ENCODE measurements at places on chromosomes 1 and 21. TPM values are rescaled to one million over a fixed set of nuclear protein-coding genes. Genes with fewer than 3 reads are reported as not detected.
A peak's percentile ranks its signal among the peaks of the same experiment; 100 is the strongest.

- peak; percentile 36 for DNase-seq
- H3K36me3 ChIP-seq = no peaks in the 10 kb centered on the region
- H3K4me3 ChIP-seq = no peak overlapping the region
- H3K27ac ChIP-seq = no peak overlapping the region
These were observed 244.6 kb downstream of the TRABD2B start for GRCh38 chr1:47752559-47752958.

GRCh38 chr1:112507921-112508277 lies 866 bp upstream of the WNT2B start:
- no peak for DNase-seq
- H3K27me3 ChIP-seq = no peaks in the 10 kb centered on the region
- H3K27ac ChIP-seq = no peak overlapping the region
- H3K4me1 ChIP-seq = no peaks in the 10 kb centered on the region

GRCh38 chr1:109805486-109806165 lies 41.9 kb upstream of the EPS8L3 start:
- no peaks in the 10 kb centered on the region for H3K4me1 ChIP-seq
- no peak for DNase-seq
- H3K27ac ChIP-seq = no peak overlapping the region

- DNase-seq = no peak
- H3K4me3 ChIP-seq = no peak overlapping the region
- H3K27ac ChIP-seq = peak overlapping the region; percentile 40
- no peaks in the 10 kb centered on the region for H3K27me3 ChIP-seq
- no peaks in the 10 kb centered on the region for H3K4me1 ChIP-seq
- H3K36me3 ChIP-seq = no peaks in the 10 kb centered on the region
These were observed 203.2 kb downstream of the APP start for GRCh38 chr21:25967181-25967900.

- H3K4me3 ChIP-seq = no peak overlapping the region
- no peaks in the 10 kb centered on the region for H3K36me3 ChIP-seq
- H3K4me1 ChIP-seq = no peaks in the 10 kb centered on the region
- H3K27me3 ChIP-seq = no peaks in the 10 kb centered on the region
- DNase-seq = no peak
- H3K27ac ChIP-seq = no peak overlapping the region
These were observed 60.6 kb downstream of the PTPRC start for GRCh38 chr1:198699167-198700015.

DNA sequence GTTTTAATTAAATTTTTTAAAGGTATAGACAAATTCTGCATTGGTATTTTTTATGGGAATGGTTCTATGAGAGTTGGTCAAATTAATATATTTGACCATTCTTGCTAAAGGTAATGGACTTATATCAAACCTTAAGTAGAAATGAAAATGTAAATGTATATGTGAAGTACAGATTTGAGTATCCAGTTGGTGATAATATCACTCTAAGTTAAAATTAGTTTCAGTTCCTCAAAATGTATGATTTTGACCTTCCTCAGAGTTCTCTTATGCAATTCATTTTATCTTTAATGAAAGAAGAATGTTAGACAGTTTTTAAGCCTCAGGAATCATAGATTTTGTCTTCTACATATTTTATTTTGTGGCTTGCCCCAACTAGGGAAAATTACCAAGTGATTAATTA lies 1291.5 kb upstream of the B3GALT2 start:
- H3K4me3 ChIP-seq = no peak overlapping the region
- H3K27ac ChIP-seq = no peak overlapping the region
- H3K4me1 ChIP-seq = no peaks in the 10 kb centered on the region
- DNase-seq = no peak
- H3K36me3 ChIP-seq = no peaks in the 10 kb centered on the region

GRCh38 chr1:43796111-43796581 lies 88.8 kb downstream of the ST3GAL3 start:
- no peaks in the 10 kb centered on the region for H3K27me3 ChIP-seq
- peaks cover 11% of the 10 kb centered on the region for H3K4me1 ChIP-seq
- no peaks in the 10 kb centered on the region for H3K36me3 ChIP-seq
- no peak for DNase-seq
- no peak overlapping the region for H3K4me3 ChIP-seq

GRCh38 chr1:15483971-15484370 lies 8.1 kb downstream of the CELA2B start:
- no peaks in the 10 kb centered on the region for H3K27me3 ChIP-seq
- H3K36me3 ChIP-seq = no peaks in the 10 kb centered on the region
- no peak overlapping the region for H3K4me3 ChIP-seq
- no peak for DNase-seq
- no peak overlapping the region for H3K27ac ChIP-seq

DNA sequence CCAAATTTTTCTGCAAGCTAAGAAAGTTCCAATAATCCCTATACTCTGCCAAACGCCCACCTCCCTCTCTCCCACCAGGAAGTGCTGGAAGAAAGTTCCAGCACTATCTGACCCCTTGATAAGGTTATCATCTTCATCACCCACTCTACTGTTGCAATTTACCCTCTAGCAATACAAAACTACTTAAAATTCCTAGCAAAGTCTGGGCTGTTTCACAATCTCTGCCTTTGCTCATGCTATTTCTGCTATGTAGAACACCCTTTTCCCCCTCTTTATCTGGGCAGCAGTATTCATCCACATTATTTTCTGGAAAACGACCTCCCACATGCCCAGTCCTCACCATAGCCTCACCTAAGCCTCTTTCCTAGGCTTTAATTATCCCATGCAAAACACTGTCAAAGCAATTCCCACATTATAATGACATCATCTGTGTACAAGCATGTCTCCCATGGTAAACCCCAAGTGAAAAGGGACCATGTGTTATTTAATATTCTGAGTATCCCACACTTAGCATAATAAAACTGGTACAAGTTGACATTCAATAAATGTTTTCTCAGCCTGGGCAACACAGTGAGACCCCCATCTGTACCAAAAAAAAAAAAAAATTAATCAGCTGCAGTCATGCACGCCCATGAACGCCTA lies 12.0 kb downstream of the F11R start:
- H3K27me3 ChIP-seq = no peaks in the 10 kb centered on the region
- H3K4me3 ChIP-seq = no peak overlapping the region
- DNase-seq = no peak
- H3K27ac ChIP-seq = no peak overlapping the region
- H3K4me1 ChIP-seq = peaks cover 9% of the 10 kb centered on the region

DNA sequence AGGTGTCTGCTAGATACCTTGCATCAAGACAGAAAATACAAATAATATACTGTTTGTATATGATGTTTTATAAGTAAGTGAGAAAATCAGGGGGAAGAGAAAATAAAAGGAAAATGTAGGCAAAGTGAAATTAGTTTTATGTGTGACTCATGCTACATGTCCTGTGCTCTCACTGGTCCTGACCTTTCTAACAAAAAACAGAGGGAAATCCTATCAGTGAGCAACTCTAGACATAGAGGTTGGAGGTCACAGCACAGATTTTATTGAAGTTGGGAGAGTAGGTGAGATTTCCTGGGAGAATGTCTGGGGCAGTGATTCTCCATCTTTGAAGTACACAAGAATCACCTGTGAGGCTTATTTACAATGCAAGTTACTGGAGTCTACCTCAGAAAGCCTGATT lies 9.5 kb downstream of the SCCPDH start:
- no peak overlapping the region for H3K27ac ChIP-seq
- DNase-seq = no peak
- H3K4me3 ChIP-seq = no peak overlapping the region
- no peaks in the 10 kb centered on the region for H3K4me1 ChIP-seq
- H3K27me3 ChIP-seq = no peaks in the 10 kb centered on the region

DNA sequence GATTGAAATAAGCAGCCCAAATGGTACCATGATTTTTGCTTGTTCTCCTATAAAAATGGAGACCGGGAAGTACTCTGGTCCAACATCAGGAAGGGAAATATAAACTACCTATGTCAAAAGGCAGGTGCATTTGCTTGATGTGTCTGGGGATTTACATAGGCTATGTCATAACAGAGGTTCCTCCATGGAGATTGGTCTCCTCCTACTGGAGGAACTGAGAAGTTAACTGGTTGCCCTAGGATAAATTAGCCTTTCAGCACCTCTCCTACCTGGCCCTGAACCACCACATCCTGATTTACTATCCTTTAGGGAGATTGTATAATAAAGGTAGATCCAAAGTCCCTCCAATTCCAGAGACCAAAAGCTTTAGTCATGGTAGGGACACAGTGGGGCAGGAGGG lies 1109.3 kb upstream of the B3GALT2 start:
- no peaks in the 10 kb centered on the region for H3K4me1 ChIP-seq
- DNase-seq = no peak
- H3K27me3 ChIP-seq = no peaks in the 10 kb centered on the region
- H3K27ac ChIP-seq = no peak overlapping the region
- no peaks in the 10 kb centered on the region for H3K36me3 ChIP-seq
- H3K4me3 ChIP-seq = no peak overlapping the region

DNA sequence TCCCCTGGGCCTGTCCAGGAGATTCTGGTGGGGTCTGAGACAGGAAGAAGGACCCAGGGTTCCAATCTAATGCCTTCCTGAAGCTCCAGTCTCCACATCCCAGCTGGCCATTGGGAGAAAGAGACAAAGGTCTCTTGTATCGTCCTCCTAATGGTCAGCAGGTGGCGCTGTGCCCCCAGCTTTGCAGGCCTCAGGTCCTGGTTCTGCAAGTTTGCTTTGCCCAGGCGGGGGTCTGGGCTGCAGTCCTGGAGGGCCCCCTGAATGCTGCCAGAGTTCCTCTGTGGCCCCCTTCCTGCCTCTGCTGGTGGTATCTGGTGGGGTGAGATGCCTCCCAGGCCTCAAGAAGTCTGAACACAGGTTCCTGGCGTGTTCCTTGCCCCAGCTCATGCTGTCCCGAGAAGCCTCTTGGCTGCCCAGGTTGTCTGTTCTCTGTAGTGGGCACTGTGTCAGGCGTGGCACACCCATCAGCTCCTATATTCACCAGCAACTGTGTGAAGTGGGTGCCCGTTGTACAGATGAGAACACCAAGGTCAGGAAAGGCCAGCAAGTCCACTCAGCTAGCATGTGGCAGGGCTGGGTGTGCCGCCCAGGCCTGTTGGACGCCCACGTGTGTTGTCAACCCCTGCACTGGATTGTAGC lies 33.8 kb upstream of the CSF3R start:
- H3K4me3 ChIP-seq = no peak overlapping the region
- H3K36me3 ChIP-seq = no peaks in the 10 kb centered on the region
- no peak overlapping the region for H3K27ac ChIP-seq
- no peaks in the 10 kb centered on the region for H3K4me1 ChIP-seq

The MMP23B gene
- total RNA-seq = 17.5 TPM

Data from right atrium auricular region (tissue), 2 donors.